Aorta (tissue), 5 donors: ENCODE measurements at places on chromosomes 7 and 10.
A peak's percentile ranks its signal among the peaks of the same experiment; 100 is the strongest.

DNA sequence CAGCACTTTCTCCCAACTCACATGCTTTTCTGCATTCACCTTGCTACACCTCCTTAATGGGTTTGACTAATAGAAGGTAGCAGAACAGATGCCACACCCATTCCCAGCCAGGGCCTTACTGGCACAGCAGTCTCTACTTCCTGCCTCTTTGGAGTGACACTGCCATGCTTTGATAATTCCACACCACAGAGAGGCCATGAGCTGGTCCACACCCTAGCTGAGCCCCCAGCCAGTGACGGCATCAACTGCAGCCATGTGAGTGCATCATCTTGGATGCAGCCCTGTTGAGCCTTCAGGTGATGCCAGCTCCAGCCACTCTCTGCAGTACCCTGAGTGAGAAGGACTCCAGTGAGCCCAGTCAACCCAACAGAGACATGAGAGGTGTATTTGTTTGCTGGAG, 27.5 kb upstream of the EZH2 start:
- no peak for DNase-seq

GRCh38 chr10:106573106-106573505, 591.4 kb downstream of the SORCS1 start:
- no peak for DNase-seq

GRCh38 chr7:41977151-41977651, 259.8 kb downstream of the GLI3 start:
- DNase-seq: no peak

GRCh38 chr10:44771233-44771995, 139.7 kb upstream of the TMEM72 start:
- DNase-seq: no peak

DNA sequence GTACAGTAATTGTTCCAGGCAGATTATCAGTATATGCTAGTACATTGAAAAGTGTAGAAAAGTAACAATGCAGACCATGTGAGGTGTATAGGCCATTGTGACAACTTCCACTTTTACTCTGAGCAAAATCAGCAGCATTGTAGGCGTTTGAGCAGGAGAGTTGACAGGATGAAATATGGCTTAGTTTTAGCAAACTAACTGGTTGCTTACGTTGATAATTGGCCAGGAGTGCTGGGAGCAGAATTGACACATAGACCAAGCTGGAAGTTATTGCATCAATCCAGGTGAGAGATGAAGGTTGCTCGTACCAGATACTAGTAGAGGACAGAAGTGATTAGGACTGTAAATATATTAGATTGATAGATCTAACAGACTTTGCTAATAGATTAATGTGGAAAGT, 46.0 kb downstream of the LCOR start:
- no peak for DNase-seq

- DNase-seq: no peak
Observed at GRCh38 chr10:3639546-3639945, 145.5 kb downstream of the KLF6 start.

- DNase-seq: peak; percentile 70
Observed at GRCh38 chr10:102648889-102649796, 4.9 kb downstream of the TRIM8 start.

- DNase-seq: no peak
Observed at GRCh38 chr10:3503299-3503698, 281.7 kb downstream of the KLF6 start.

GRCh38 chr7:96021568-96021967, 249.2 kb downstream of the DYNC1I1 start:
- no peak for DNase-seq

GRCh38 chr7:78862411-78862900, 591.0 kb downstream of the MAGI2 start:
- DNase-seq: no peak

GRCh38 chr7:43931346-43931745, 5.1 kb downstream of the UBE2D4 start:
- DNase-seq: no peak

DNA sequence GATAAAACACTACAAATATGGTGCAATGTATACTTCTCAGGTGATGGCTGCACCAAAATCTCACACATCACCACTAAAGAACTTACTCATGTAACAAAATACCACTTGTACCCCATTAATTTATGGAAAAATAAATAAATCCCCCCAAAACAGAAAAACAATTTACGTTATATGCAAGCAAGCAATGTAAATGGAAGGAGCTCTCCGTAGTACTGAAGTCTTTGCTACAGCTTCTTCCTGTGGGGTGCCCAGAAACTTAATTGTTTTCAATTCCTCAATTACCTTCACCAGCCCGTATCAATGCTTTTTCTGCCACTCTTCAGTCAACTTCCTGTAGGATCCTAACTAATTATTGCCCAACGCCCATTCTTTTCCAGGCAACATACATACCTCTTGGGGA, 138.1 kb downstream of the RELN start:
- DNase-seq: no peak

- no peak for DNase-seq
Observed at GRCh38 chr7:24880886-24881285, 99.1 kb downstream of the OSBPL3 start.

GRCh38 chr7:117205873-117206272, 117.0 kb downstream of the WNT2 start:
- DNase-seq: no peak

GRCh38 chr10:114767101-114767985, 54.2 kb upstream of the FHIP2A start:
- no peak for DNase-seq

DNA sequence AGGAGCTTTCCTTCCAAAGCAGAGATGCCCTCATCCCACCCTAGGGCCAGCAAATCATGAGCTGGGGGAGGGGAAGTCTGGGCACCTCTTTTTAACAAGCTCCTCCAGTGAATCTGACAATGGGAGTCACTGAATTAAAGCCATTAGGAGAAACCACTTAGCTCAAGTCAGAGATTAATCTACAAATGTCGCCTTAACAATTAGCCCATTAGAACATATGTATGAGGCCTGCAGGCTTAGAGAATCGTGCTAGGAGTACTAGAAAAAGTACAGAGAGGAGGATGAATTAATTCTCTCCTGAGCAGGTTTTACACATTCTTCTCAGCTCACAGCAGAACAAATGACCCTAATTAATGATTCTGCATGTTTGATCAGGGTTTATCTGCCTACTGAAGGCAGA, 381.3 kb downstream of the KCNMA1 start:
- no peak for DNase-seq

DNA sequence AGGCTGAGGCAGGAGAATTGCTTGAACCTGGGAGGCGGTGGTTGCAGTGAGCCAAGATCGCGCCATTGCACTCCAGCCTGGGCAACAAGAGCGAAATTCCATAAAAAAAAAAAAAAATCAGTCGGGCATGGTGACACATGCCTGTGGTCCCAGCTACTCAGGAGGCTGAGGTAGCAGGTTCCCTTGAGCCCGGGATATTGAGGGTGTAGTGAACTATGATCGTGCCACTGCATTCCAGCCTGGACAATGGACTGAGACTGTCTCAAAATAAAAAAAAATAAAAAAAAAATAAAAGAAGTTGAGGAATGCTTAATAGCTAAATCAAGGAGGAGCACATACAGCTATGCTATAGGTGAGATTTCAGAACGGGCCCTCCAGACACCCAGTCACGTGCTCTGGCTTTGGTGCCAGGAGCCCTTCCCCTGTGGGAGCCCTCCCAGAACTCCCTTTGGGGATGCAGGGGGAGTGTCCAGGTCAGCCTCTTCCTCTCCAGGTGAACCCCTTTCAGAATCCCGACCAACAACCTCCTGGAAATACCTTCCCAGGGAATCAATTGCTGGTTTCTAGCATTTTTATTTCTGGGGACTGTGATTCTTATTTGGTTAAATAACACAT, 42.9 kb upstream of the CTBP2 start:
- no peak for DNase-seq

- no peak for DNase-seq
Observed at GRCh38 chr7:158494162-158494586, 93.4 kb downstream of the PTPRN2 start.

- no peak for DNase-seq
Observed at GRCh38 chr7:42877862-42878261, 34.0 kb downstream of the C7orf25 start.

GRCh38 chr7:37674531-37674930, 9.0 kb upstream of the GPR141 start:
- DNase-seq: no peak

DNA sequence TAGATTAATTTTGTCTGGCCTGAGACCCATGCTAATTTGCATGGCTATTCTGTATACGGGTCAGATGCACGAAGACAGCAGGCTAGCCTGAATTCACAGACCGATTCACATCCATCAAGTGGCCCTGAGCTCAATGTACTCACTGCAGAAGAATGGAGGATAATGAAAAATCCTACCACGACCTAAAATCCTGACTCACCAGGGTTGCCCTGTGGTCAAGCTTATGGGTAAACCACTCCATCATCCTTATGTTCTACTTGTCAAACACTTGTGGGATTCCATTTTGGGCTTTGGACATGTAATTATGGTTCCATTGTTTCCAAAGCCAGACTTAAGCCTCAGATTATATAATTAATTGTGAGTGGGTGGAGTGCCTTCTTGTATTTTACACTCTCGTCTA, 110.4 kb upstream of the ZNF438 start:
- no peak for DNase-seq
